CD4-positive, alpha-beta T cell treated with Interleukin-10 for 1 hour (primary cell): ENCODE measurements at places on chromosomes 11 and 22.

DNA sequence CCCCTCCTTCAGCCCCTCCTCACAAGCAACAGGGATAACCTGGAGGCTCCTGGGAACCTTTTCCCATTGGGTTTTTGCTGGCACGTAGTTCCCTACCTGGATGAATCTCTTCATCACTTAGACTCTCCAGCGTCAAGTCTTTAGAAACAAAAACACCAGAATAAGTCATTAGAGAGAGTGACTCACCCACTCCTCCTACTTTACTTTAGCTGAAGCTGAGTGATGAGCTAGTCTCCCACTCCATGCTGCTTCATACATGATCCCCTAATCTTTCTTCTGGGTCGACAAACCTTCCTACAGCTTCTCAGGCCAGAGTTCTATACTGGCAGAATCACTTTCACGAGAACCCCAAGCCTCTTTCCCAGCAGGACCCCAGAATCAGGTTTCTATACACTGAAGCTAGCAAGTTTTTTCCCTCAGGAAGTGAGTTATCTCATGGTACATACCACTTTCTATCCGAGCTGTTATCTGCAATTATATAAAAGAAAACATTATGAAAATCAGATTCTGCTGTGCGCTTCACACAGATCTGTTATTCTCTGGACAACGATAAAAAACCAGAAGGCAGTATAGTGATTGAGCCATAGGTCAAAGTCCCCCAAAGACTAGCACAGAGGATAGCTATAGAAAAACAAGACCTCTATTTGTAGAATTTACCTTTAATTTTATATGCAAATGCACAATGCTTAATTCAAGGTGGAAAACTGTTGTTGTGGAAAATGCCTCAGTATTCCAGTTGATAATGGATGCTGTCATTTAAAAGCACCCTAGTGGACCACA, 18.7 kb downstream of the DRICH1 start:
- DNase-seq: no peak

DNA sequence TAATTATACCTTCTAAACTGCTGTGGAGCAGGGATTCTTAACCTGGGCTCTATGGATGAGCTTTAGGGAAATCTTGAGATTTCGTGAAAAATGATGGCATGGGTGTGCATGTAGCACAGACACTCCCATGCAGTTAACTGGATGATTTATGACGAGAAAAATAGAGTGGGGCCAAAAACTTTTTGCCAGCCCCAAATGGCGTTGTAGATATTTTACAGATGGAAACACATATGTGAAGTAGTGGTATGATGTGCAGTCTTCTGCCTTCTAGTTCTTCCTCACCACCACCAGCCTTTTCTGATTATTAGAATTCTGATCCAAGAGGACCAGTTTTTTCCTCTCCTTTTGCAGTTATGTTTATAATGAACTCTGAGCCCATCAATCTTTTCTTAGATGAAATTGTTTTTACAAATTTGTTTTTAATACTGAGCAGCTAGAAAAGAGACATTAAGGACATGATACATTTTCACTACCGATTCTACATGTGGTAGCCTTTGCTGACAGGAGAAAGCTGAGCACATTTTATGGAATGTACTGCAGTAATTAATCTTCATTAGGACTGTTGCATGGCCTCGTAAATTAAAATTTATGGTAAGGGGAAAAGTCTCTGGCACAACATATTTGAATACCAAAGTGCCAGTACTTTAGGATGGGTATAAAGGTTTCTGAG, 261.4 kb downstream of the DDX10 start:
- no peak for DNase-seq

- DNase-seq: no peak
These were observed 4.1 kb downstream of the ST3GAL4 start for GRCh38 chr11:126359431-126360048.

- peak; percentile 32 for DNase-seq
These were observed 3.9 kb downstream of the JOSD1 start for GRCh38 chr22:38696606-38697424.

DNA sequence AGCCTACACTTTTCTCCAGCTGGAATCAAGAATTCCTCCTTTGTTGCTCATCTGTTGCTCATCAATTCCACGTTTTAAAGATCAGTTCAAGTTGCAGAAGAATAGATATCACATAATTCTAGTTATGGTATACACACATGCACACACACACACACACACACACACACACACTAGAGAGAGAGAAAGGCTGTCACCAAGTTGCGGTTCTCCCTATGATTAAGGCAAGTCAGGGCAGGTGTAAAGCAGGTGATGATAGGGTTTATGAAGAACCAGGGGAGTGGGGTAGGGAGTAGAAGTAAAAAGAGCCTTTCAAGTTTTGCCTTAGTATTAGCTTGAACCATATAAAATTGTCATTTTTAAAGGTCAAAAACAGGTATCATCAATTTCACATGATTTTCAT, 31.7 kb upstream of the TMPRSS4 start:
- peak; percentile 36 for DNase-seq

DNA sequence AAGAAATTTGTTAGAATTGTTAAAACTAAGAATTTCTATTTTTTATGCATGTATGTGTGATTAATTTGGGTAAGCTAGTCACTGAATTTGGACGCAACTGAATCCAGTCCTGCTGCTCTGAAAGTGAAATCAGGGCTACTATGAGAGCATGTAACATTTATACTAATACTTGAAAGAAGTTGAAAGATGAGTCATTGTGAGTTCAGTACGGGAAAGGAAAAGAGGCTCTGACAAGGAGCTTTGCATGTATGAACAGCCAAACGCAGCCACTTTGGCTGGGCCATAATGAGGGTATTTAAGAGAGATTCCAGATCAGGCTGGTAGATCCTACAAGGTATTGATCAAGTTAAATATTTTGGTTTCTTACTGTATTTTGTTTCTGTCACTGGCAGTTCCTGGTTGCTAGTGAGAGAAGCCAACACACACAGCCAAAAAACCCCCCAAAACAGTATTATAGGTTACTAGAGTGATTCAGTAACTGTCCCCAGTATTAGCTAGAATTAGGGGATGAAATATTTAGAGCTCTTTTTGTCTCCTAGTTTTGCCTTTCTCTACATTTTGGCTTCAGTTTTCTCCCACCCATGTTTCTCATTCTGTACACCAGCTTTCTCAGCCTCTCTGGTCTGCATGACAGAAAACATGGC, 14.1 kb downstream of the AASDHPPT start:
- DNase-seq: no peak

- DNase-seq: peak; percentile 49
These were observed at the start of gene OVOL1 for GRCh38 chr11:65786786-65787636. OVOL1 (plus strand) TSS chr11:65787063; CDS start chr11:65787374, 311 bp downstream.

GRCh38 chr22:43346521-43346929, 3.4 kb upstream of the SCUBE1 start:
- peak; percentile 64 for DNase-seq

GRCh38 chr22:40653361-40653760, 16.8 kb upstream of the MRTFA start:
- no peak for DNase-seq

DNA sequence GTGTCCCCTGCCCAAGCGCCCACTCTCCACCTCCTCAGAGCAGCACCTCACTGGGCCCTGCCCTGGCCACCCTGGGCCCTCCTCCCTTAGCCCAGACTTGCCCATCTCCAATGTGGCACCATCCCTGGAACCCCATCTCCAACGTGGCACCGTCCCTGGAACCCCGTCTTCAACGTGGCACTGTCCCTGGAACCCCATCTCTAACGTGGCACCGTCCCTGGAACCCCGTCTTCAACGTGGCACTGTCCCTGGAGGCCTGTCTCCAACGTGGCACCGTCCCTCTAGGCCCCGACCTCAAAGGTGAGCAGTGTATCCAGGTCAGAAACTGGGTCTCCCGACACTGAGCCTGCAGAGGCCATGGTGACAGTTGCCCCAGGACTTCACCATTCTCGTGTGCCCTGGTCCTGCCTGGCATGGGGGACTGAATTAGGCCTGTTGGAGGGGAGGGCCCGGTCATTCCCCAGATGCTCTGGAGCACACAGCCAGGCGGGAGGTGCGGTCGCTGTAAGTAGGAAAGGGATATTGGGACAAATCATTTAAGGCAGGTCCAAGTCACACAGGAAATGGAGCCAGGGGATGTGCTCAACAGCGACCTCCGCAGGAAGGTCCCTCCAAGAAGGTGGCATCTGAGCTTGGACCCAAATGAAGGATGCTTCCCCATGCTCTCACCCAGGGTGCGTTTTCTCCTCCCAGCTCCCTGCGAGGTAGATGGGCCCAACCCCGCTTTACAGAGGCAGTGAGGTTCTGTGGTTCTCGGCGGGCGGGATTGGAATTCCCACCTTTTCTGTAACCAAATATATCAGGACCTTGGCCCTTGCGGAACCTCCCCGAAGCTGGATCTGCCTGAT, 2.4 kb upstream of the CTSD start:
- no peak for DNase-seq

DNA sequence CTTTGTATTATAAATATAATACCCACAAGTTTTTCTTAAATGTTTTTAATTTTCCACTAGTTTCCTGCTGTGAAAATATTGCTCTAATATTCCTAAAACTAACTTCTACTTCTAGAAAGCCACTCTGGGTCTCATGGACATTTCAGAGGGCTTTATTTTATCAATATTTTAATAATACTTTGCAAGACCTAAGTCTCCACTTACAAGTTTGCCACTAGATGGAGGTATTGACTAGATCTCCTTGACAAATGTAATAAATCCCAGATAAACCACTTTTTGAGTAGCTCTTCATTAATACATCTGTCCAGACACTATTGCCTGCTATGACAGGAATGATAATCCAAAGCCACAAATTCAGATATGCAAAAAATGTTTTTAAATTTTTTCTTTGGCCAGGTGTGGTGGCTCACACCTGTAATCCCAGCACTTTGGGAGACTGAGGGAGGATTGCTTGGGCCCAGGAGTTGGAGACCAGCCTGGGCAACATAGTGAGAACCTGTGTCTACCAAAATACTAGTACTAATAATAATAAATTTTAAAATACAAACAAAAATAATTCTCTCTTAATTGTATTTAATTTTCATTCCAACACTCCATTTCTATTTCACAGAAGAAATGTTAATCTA, 3.5 kb upstream of the ACAT1 start:
- peak; percentile 55 for DNase-seq

GRCh38 chr11:67699521-67699920, 25.1 kb upstream of the ALDH3B2 start:
- no peak for DNase-seq

DNA sequence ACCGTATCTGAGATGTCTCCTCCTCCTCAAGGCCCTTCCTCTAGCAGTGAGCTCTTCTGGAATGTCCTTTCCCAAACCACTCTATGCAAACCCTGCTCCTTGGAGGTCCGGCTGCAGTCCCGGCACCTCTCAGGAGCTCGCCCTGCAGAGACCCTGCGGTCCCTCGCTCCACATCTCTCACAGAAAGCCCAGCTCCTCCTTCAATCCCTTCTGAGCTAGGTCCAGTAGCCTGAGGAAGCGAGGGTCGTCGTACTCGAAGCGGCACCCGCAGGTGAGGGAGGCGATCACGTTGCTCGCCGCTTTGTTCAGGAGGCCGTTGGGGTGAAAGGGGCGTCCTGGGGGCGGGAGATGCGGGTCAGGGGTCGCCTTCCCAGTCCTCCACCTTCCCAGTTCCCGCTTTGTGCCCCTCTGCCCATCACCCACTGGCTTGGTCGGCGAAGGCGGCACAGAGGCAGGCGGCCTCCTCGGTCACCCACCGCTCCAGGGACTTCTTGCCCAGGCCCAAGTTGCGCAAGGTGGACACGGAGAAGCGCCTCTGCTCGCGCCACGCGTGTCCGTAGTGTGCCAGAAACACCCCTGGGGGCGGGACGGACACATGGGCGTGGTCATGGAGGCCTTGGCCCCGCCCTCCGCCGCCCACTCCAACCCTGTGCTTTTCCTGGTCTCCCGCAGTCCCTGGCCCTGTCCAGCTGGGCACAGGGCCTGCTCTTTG, 21.5 kb upstream of the CYP2D6 start:
- no peak for DNase-seq

DNA sequence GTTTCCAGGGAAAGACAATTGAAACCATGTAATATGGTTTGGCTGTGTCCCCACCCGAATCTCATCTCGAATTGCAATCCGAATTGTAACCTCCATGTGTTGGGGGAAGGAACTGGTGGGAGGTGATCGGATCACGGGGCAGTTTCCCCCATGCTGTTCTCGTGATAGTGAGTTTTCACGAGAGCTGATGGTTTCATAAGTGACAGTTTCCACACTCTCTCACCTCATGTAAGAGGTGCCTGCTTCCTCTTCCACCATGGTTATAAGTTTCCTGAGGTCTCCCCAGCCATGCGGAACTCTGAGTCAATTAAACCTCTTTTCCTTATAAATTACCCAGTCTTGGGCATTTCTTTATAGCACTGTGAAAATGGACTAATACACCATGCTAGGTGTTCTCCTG, 148.3 kb upstream of the CADM1 start:
- DNase-seq: no peak

DNA sequence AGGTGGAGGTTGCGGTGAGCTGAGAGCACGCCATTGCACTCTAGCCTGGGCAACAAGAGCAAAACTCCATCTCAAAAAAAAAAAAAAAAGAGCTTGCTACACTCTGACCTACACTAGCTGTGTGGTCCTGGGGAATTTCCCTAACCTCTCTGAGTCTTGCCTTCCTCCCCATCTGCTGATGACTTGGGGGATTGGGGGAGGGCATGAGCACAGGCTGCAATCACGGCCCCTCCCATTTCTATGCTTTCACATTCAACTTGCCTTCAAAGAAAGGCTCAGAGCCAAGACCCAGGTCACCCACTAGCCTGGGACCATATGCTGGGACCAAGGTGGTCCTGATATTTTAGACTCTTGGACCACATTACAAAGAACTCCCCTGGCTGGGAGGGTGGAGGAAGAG, 39.8 kb upstream of the TEF start:
- no peak for DNase-seq

DNA sequence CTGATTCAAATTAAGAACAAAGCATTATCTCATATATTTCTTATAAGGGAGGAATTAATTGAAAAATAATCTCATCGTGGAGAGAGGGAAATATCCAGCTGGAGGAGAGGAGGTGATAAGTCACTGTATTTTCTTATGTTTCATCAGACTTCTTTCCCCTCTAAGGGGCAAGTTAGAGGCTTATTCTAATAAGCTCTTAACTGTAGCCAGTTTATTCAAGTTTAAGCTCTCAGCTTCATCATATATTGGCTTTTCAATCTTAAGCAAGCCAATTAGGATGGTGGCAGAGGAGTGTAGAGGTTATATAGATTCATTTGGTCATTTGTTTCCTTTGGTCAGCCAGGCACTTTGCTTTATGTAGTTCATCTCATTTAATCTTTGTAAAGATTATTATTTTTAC, 256.7 kb downstream of the GRM5 start:
- no peak for DNase-seq

- DNase-seq: no peak
These were observed 72.8 kb downstream of the SFI1 start for GRCh38 chr22:31569126-31569525.

DNA sequence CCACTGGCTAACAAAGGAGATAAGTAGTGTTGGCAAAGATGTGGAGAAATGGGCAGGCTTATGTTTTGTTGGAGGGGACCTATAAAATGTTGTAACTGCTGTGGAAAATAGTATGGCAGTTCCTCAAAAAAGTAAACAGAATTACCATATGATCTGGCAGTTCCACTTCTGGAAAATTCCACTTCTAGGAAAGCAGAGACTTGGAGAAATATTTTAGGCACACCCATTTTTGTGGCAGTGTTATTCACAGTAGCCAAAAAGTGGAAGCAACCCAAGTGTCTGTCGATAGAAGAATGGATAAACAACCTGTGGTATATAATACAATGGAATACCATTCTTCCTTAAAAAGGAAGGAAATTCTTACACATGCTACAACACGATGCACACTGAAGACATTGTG, 57.0 kb upstream of the ADORA2A start:
- no peak for DNase-seq

- no peak for DNase-seq
These were observed 46.8 kb downstream of the TBX1 start for GRCh38 chr22:19807161-19807913.
